ENCODE measurements at places on chromosomes 3 and 15. TPM values are rescaled to one million over a fixed set of nuclear protein-coding genes. Genes with fewer than 3 reads are reported as not detected.

Gene CCDC50
- total RNA-seq, result 66.5 TPM

DNA sequence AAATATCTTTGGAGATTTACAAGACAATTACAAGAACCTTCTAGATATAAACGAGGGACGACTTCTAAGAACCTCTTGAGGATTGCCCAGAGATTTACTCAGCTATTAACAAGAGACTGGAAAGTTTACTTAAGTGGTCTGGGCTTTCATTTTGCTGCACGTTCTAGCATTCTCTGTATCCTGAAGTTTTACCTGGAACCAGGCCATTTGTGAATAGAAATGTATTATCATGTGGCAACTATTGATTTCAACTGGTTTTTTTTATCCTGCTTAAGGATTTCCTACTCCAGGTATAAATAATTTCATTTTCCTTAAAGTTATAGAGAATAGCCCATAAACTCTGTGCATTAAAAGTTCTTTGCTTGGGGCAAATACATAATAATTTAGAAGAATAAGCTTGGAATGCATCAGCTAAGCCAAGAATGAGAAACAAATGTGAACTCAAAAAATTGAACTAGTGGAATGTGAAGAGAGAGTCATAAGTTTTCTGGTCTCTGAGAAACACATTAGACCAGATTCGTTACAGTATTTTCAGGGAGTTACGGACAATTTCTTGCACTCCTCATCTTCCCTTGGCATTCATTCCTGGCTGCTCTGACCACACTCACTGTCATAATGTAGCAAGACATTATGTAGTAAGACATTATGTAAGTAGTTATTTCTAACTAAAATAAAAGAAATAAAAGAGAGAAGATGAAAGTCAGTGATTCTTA lies 1.3 kb downstream of the AQP9 start:
- DNase-seq, result no peak

- DNase-seq, result no peak
These were observed 494.6 kb downstream of the NTRK3 start for GRCh38 chr15:87761736-87762509.

GRCh38 chr3:182713111-182713510 lies 80.2 kb upstream of the ATP11B start:
- no peak for DNase-seq

Gene RNU5B-1
- total RNA-seq, result 47.6 TPM

DNA sequence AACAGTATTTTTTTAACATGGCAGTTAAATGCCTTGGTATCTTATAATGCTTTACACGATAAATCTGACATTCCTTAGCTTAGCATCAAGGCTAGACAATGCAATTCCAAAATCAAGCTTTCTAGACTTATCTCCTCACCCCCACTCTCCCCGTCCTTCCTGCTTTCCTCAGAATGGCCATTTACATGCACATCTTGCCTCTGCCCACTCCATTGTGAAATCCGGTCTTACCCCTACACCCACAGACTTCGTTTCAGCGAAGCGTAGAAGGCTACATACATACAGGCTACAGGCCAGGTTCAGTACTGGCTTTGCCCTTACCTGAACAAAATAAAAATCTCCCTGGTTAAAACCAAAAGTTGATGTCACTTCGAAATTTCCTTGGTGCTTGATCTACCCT lies 58.6 kb upstream of the SLC12A8 start:
- DNase-seq, result no peak

DNA sequence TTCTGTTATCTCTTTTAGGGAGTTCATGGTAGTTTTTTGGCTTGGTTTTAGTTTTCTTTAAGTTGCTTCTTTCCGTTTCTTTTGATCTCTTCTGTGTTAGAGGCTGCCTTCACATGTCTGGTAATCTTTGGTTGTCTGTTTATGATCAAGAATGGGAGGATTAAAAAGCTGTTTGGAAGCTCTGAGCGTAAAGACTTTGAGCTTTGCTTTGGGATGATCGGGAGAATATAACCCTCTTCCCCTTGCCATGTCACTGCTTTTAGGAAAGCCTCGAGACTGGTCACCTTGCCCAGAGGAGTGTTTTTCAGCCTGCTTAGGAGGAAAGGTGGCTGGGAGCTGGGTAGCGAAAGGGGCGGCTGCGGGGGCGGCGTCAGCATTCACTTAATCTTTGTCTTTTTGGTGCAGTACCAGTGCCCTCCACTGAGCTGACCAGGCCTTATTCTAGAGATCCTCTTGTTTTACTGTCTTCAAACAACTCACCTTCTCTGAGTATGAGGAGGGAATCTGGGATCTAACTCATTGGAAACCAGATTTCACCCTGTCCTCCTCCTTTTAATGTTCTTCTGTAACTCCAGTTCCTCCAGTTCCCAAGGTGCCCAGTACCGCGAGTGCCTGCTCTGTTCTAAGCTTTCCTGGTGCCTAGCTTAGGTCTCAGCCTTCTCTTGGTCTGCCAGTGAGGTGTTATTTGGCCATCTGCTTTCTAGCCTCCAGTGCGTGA lies 15.5 kb downstream of the TATDN2 start:
- no peak for DNase-seq

Measured in lower lobe of right lung (tissue), 2 donors.